T1000 (cell line): ENCODE measurements at places on chromosomes 11 and 22.

DNA sequence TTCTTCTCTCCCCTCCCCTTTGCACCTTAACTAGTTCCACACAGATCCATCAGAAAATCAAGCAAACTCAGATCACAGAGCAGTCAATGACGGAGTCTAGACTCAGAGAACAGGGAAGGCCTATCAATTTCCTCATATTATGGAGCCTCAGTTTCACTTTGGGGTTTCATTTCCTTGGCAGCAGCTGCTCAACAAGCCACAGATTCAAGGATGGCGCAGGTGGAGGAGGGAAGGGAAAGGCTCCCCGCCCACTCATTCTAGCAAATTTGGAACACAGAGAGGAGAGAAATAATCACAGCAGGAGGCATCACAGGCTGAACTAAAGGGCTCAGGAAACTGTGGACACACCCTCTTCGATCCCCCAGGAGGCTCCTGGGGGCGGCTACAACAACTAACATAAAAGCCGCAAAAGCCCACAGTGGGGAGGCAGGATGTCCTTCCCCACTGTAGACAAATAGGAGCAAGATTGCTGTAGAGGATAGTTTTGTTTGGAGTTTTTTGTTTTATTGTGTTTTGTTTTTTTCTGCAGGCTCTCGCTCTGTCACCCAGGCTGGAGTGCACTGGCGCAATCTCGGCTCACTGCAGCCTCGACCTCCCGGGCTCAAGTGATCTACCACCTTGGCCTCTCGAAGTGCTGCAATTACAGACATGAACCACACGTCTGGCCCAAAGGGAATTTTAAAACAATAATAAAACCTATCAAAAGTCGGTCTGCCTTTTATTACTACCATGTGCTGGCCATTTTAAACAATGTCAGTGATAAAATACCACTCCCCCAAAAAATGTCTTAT, 3.4 kb downstream of the PLAAT3 start:
- no peak for DNase-seq

- DNase-seq: no peak
These were observed 12.0 kb downstream of the PPIL2 start for GRCh38 chr22:21677606-21678443.

DNA sequence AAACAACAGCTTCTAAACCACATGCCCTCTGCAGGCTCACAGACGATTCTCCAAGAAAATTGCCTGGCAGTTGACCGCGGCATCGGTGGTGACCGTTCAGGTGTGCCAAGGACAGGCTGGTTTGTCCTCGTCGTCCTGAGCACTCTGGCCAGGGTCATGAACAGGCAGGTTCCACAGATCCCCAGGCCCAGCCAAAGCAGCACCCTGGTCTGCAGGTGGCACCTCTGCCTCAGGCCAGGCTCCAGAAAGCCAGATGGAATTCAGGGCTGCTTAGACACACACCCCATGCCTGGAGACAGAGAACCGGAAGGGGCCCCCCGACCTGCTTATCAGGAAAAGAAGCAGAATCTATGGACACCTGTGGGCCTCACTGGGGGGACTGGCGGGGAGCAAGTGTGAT, 338.7 kb downstream of the BRD1 start:
- DNase-seq: no peak

DNA sequence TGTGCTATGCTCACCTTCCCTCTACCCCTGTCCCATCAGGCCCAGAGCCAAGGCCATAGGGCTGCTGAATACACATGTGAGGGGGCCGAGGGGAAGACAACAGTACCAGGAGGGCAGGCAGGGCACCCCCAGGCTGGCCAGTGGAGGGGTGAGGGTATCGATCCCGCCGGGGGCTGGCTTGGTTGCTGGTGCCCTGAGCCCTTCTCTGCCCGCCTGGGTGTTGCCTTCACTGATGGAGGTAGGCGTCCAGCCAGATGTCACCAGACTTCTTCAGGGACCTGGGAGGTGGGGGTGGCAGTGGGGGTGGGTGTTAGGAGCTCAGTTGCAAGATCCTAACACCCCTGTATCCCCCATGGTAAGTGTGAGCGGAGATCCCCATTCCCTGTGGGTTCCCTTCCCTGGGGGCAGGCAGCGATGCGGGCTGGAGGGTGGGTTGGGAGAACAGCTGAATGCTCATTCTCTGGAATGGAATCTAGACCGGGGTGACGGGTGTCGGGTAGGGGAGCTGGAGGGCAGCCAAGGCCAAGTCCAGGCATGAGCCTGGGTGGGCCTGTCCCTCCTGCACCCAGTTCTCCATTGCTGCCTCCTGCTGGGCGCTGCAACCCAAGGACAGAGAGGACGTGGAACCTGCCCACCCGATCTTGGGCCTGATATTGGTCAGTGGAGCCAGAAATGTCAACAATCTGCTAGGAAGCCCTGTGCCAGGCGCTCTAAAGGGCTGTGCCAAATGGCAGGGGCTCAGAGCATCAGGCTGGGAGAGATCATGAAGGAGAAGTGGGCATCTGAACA, 17.6 kb downstream of the FADS3 start:
- DNase-seq: no peak

GRCh38 chr11:32034680-32035079, 56.2 kb upstream of the RCN1 start:
- no peak for DNase-seq

- DNase-seq: no peak
These were observed 1.8 kb upstream of the CDPF1 start for GRCh38 chr22:46251816-46252380.

DNA sequence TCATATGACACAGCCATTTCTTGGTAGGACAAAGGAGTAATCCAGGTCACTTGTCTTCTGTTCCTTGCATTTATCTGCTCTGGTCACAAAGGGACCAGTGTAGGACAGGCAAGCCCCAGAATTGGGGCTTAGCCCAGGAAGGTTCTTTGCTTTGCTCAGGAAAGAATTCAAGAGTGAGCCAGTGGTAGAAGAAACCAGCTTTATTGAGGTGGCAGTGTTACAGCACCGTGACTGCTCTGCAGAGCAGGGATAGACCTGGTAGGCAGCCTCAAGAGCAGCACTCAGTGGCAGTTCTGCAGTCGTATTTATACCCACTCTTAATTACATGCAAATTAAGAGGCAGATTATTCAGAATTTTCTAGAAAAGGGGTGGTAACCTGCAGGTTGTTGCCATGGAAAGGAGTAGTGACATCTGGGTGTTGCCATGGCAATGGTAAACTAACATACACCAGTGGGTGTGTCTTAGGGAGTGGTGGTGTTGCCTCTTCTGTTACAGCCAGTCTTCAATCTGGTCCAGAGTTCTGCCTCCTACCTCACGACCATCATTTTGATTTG, 84.9 kb upstream of the RAB1B start:
- DNase-seq: no peak

GRCh38 chr11:58640386-58641023, 18.0 kb downstream of the CNTF start:
- no peak for DNase-seq

DNA sequence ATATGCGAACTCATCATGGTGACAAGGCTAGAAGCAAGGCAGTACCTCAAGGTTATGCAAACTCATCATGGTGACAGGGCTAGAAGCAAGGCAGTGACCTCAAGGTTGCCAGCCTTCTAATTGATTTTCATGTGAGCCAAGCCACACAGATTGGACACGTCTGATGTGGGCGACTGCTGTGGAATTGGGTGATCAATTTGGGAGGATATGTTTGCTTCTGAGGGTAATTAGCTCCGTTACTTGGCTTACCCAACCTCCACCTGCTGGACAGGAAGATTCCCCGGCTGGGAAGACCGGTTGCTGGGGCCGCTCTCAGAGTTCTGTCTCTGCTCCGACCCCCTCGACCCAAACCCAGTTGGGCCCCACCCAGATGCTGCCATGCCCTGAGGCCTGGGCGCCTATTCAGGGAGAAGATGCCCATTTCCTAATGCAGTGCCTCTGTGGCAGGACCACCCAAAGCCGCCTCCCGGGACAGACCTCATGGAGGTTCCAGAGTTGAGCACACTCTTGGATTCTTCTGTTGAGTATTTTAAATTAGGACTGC, 69.9 kb upstream of the SHANK2 start:
- DNase-seq: no peak

- DNase-seq: no peak
These were observed 953.0 kb downstream of the KCNA4 start for GRCh38 chr11:29063630-29064361.

DNA sequence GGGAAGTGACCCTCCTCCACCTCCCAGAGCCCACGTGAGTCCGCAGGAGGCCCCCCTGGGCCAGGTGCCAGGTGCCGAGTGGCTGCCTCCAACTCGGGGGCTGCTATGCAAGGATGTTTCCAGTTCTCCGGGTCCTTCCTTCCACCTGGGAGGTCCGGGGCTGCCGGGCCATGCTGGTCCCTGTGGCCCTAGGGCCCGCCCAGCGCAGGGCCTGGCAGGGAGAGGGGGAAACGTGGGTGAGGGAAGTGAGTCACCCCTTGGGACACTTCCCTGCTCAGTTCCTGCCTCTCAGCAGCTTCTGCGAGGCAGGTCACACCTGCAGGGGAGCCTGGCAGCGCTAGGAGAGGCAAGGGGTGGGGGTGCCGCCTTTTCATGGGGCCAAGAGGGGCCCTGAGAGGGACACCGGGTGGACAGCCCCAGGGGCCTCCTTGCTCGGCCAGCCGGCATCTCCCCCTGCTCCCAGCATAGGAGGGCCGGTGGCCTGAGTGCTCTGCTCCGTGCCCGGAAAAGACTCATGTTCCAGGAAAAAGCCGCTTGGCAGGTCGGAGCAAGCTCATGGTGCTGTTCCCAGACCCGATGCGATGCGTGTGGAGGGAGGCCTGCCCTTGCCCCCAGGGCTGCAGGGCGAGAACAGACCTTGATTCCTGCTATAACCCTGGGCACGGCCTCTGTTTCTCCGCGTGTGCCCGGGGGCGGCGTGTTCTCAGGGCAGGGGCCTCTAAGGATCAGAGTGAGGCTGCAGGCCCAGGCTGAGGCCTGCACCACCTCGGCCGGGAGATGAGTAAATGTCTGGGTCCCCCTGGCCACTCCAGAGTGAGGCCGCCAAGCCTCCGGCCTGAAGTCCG, 30.3 kb upstream of the WNT7B start:
- DNase-seq: peak; percentile 50

GRCh38 chr22:38075105-38075825, 8.7 kb downstream of the SLC16A8 start:
- no peak for DNase-seq

- DNase-seq: no peak
These were observed 92.1 kb upstream of the APOA1 start for GRCh38 chr11:116929414-116930090.

GRCh38 chr11:78773077-78773476, 198.4 kb upstream of the NARS2 start:
- no peak for DNase-seq

GRCh38 chr22:27634043-27634740, 167.4 kb downstream of the MN1 start:
- no peak for DNase-seq

- DNase-seq: no peak
These were observed 51.7 kb upstream of the PAK1 start for GRCh38 chr11:77525455-77526091.

DNA sequence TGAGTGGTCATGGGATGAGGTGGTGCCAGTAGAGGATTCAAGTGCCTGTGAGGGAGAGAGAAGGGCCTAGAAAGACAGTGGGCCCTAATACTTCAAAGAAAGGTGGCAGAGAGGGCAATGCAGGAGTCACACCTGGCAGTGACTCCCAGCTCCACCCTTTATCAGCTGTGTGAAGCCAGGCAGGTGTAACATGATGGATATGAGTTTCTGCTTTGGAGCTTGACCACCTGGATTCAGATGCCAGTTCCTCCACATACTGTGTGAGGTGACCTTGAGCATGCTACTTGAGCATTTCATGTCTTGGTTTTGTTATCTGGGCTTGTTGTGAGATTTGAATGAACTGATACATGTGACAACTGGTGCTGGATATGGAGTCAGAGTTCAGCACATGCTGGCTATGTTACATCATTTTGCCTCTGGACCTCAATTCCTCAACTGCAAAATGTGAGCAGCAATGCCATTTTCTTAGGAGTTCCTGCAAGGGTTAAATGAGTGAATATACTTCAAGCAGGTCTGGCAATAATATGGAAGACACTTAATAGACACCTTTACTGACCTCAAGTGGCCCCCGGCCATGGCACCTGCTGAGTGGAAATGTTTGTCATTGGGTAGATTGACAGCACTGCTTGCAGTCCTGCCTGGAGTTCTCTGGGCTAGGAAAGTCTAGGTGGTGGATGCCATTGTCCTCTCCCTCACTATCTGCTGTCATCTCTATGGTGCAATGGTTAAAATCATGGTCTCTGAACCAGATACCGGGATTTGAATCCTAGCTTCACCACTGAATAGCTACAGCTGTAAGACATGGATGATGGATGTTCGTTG, 83.3 kb downstream of the MICAL2 start:
- DNase-seq: no peak

- DNase-seq: no peak
These were observed 3.2 kb downstream of the C11orf54 start for GRCh38 chr11:93744669-93745004.

GRCh38 chr11:115506954-115507675, 2.9 kb upstream of the CADM1 start:
- DNase-seq: no peak

DNA sequence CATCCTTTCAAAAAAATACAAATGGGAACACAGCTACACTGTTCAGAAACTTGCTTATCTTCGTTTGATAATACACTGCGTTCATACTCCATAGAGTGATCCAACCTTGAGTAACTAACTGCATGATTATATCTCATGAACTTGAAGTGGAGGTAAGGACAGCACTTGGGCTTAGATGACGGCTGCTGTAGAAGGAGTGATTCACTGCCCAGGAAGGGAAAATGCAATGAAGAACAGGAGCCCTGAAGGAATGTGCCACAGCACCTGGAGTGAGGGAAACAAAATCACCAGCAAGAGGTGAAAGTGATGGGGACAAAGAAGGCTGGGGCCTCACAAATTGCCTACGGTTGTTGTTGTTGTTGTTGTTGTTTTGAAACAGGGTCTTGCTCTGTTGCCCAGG, 44.1 kb upstream of the SC5D start:
- DNase-seq: no peak

GRCh38 chr11:64265176-64266160, 14.1 kb downstream of the PLCB3 start:
- no peak for DNase-seq

GRCh38 chr11:30387891-30388861, 65.3 kb downstream of the ARL14EP start:
- no peak for DNase-seq

DNA sequence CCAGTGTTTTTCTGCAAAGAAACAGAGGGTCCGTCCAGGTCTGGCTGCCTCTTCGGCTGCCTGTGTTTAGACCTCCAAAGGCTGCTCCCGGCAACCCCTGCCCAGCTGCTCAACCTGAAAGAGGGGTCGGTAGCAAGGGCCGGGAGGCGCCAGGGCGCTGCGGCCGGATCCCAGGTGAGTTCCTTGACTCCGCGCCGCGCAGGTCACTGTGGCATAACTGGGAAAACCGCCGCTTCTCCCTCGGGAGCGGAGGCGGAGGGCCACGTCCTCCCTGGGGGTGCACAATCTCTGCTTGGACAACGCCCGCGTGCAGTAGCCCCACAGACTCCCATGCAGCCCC, 1.0 kb upstream of the BRSK2 start:
- no peak for DNase-seq
